Heart left ventricle (tissue), 16 donors: ENCODE measurements at places on chromosomes 6 and 20. TPM values are rescaled to one million over a fixed set of nuclear protein-coding genes. Genes with fewer than 3 reads are reported as not detected.

DNA sequence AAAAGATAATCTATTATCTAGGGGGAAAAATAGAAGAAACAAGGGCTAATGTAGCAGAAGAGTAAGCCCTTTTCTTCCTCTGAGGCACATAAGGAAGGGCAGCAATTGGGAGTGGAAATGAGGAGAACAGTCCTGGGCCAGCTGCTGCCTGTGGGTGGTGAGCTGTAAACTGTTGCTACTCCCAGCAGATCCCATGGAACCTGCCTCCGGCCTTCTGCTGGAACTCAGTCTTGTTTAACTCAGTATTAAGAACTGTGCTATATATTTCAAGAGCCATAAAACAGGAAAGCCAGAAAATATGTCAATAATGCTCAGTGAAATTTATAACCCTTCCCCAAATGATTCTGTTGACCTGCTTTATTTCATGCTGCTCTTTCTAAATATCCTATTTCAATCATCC is 464.2 kb downstream of the COL12A1 start:
- H3K4me1 ChIP-seq = no peaks in the 10 kb centered on the region
- H3K27me3 ChIP-seq = no peaks in the 10 kb centered on the region
- peak; percentile 46 for DNase-seq

GRCh38 chr20:17933121-17933520 is 35.5 kb downstream of the SNX5 start:
- H3K4me1 ChIP-seq = peaks cover 25% of the 10 kb centered on the region
- H3K27ac ChIP-seq = no peak overlapping the region
- H3K27me3 ChIP-seq = no peaks in the 10 kb centered on the region
- no peak overlapping the region for H3K4me3 ChIP-seq

DNA sequence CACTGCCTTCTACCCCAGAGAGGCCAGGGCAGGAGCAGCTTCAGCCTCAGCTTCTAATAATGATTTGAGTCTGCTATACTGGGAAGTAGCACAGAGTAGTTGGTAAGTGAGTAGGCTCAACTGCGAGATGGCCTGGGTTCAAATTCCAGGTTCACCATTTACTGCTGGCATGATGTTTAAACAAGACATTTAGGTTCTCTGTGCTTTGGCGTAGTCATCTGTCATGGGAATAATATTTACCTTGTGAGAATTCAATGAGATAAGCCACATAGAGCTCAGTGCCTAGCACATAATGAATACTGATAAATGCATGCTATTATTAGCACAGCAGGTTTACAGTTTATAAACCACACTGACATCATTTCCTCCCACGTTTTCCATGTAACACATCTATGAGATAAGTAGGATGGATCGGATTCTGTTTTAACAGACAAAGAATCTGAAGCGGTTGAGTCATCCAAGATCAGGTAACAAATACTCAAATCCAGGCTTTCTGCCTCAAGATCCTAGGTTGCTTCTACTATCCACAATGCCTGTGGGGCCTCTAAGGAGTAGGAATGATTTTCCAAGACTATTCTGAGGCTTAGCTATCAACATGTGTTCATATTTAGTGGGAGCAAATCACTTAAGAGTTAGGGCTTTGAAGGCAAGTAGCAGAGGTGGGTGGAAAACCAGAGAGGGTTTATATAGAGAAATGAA is 72.9 kb upstream of the DTNBP1 start:
- H3K4me3 ChIP-seq = no peak overlapping the region
- H3K36me3 ChIP-seq = no peaks in the 10 kb centered on the region
- peaks cover 5% of the 10 kb centered on the region for H3K4me1 ChIP-seq
- no peaks in the 10 kb centered on the region for H3K27me3 ChIP-seq
- H3K27ac ChIP-seq = no peak overlapping the region
- no peak for DNase-seq

DNA sequence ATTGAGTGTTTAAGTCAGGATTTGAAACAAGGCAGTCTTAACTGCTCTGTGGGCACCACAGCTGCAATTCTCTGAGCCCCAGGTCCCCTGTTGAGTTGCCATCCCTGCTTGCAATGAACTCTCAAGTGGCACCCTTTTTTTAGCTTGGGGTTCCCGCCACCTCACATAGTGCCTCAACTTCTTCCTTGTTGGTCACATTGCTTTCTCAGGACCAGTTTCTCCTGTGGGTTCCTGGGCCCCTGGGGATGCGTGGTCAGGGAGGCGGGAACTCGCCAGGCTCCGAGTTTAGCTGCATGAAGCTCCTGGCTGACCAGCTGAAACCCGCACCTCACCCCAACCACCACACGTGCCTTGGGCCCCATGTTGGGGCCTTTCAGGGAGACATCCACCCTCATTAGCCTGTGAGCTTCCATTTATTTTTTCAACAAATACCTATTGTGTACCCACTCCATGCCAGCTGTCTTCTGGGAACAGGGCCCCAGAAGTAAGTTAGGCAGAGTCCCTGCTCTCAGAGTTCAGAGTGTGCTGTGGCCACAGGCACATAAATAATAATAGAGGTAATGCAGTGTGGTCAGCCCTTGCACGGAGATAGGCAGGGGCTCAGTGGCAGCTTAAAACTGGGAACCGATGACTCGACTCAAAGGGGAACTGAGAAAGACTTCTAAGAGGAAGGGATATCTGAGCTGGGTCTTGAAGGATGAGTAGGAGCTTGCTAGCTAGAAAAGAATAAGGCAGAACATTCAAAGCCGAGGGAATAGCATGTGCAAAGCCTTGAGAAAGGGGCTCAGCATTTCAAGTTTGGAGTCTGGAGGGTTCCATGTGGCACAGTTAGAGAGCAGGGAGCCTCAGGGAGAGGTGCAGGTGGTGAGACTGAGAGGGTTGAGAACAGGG is 33.9 kb upstream of the FAM83D start:
- peak overlapping the region; percentile 23 for H3K27ac ChIP-seq
- H3K4me1 ChIP-seq = peaks cover 10% of the 10 kb centered on the region
- no peak overlapping the region for H3K4me3 ChIP-seq
- DNase-seq = no peak
- peaks cover 5% of the 10 kb centered on the region for H3K36me3 ChIP-seq

The CDSN gene
- total RNA-seq = not detected

DNA sequence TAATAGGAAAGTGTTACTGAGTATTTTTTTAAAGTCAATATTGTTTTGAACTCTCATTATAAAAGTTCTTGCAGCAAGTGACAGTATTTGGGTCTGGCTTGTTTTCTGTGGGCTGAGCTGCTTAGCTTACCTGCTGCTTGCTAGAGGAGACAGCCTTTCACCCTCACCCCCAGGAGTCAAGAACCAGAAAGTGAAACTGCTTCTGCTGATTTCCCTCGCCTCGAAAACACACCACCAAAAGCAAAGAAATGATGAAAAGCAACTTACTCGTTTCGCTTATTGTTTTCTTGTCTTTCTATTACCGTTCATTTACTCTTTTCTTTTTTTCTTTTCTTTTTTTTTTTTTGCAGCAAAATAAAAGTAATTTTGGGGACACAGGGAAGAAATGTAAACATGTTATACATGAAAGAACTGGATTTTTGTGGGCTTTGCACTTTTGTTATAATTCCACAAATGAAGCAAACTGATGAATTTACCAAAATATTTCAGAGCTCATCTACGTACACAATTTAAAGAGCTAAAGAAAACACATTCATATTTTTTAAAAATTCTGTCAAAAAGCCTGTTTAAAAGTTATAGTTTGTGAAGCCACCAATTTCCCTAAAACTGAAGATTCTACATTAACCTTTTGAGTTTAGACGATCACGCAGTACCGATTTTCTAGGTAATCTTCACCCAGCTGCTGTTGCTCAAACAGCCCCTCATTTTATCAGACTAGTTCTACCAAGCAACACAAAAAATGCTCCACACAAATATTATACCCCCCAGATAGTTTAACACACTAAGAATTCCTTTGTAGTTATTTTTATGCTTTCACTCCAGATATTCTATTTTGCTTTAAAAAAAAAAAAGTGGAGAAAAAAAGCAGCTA is 1.7 kb downstream of the SCML4 start:
- DNase-seq = no peak
- H3K4me3 ChIP-seq = peak overlapping the region; percentile 44
- H3K27ac ChIP-seq = peak overlapping the region; percentile 77
- H3K27me3 ChIP-seq = no peaks in the 10 kb centered on the region
